Mesothelial cell of epicardium (in vitro differentiated cells): ENCODE measurements at places on chromosomes 1 and 21.

DNA sequence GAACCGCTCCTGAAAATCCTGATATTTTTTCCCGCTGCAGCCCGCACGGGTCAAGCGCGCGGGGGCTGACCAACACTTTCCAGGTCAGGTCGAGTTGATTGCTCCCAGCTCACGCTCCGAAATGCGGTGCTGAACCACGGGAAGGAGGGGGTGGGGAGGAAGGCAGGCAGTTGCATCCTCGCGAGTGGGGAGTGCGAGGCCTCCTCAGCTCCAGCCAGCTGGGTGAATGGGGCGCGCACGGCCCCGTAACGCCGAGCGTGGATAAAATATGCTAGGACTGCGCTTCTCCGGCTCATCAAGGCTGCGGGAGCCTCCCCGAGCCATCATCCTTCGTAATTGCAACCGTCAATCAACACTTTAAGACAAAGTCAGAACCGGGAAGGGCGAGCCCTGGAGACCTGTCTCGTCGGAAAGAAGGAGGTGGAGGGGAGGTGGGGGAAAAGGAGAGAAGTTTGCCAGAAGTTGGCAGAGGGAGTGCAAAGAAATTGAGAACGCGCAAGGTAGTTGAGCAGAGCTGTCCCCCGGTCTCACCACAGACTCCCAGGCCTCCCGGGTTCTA lies 8.0 kb downstream of the NR5A2 start:
- H3K36me3 ChIP-seq: no peaks in the 10 kb centered on the region
- no peak overlapping the region for H3K27ac ChIP-seq
- H3K4me3 ChIP-seq: no peak overlapping the region
- DNase-seq: no peak
- peaks cover 11% of the 10 kb centered on the region for H3K27me3 ChIP-seq

- peaks cover 90% of the 10 kb centered on the region for H3K4me1 ChIP-seq
- H3K4me3 ChIP-seq: peak overlapping the region; percentile 22
- H3K27me3 ChIP-seq: no peaks in the 10 kb centered on the region
- H3K27ac ChIP-seq: peak overlapping the region; percentile 92
- H3K36me3 ChIP-seq: no peaks in the 10 kb centered on the region
Measured at GRCh38 chr21:31909153-31910073, 36.6 kb downstream of the HUNK start.

DNA sequence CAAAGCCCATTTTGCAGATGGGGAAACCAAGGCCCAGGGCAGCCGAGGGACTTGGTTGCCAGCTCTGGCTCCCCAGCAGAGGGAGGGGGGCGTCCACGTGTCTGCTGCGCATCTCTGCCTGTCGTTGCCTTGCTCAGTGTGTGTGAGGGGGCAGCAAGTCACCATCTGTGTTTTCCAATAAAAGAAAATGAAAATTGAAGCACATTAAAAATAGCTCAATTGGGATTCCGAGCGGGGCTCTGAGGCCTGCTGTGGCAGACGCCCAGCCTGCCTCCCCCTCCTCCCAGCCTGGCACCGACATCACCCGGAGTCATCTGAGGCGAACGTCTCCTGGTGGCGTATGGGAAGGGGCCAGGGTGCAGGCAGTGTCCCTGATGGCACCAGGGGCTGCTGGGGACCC lies 51.2 kb downstream of the EPHB2 start:
- H3K27ac ChIP-seq: no peak overlapping the region
- no peak for DNase-seq
- no peaks in the 10 kb centered on the region for H3K27me3 ChIP-seq
- H3K4me1 ChIP-seq: peaks cover 10% of the 10 kb centered on the region
- H3K36me3 ChIP-seq: no peaks in the 10 kb centered on the region
- no peak overlapping the region for H3K4me3 ChIP-seq

DNA sequence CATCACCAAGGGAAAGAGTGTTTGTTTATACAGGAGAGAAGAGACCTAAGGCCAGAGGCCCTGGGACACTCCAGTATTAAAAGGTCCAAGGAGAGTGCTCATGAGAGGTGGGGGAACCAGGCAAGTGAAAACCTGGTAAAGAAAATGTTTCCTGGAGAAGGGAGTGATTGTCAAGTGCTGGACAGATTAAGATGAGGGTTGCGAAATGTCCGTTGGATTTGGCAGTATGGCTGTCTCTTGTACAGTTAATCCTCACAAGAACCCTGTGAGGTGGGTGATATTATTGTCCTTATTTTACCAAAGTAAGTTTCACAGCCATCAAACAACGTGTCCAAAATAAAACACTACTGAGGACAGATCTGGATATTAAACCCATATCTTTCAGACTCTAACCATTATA lies 44.2 kb downstream of the RPAP2 start:
- no peak overlapping the region for H3K27ac ChIP-seq
- H3K4me1 ChIP-seq: no peaks in the 10 kb centered on the region
- no peak overlapping the region for H3K4me3 ChIP-seq
- no peaks in the 10 kb centered on the region for H3K27me3 ChIP-seq
- DNase-seq: no peak
- H3K36me3 ChIP-seq: peaks cover 27% of the 10 kb centered on the region

DNA sequence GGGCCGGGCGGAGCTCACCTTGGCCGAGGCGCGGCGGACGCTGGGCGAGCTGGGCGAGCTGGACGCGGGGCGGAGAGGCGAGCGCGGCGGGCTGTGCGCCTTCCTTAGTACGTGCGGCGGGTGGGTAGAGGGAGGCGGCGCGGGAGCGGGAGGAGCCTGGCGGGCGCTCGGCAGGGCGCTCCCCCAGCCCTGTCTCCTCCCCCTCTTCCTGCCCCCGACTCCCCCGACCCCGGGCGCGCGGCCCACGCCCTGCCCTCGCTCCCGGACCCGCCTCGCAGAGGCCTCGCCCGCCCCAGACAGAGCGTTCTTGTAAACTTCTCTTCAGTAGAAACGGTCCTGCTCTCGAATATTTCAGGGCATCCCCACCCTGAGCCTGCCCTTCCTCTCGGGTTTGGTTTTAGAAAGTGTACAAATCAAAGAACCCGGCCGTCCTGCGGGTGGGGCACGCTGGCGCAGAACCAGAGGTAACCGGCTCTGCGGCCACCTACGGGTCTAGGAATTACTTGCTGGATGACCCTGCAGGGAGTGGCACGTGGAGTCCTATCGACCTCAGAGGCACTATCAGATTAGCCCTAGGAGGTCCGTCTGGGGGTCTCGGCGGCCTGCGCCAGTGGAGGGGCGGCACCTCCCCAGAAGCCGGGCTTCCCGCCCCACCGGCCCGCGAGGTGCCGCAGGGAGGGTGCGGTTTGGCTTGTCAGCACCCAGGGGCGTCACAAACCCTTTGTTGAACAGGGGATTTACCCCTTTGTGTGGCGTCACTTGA lies at the start of gene S100A10:
Gene S100A10 (minus strand): TSS at position 126 of the 763 bp plus-strand sequence. CDS start 7,629 bp downstream, outside the sequence.
- no peaks in the 10 kb centered on the region for H3K27me3 ChIP-seq
- H3K36me3 ChIP-seq: no peaks in the 10 kb centered on the region
- peak within 1 kb of the TSS; percentile 92 for H3K4me3 ChIP-seq
- peak within 1 kb of the TSS; percentile 98 for H3K27ac ChIP-seq
- H3K4me1 ChIP-seq: peaks cover 48% of the 10 kb centered on the region
- DNase-seq: peak; percentile 69

- no peaks in the 10 kb centered on the region for H3K36me3 ChIP-seq
- no peak overlapping the region for H3K27ac ChIP-seq
- peaks cover 17% of the 10 kb centered on the region for H3K4me1 ChIP-seq
- no peak overlapping the region for H3K4me3 ChIP-seq
Measured at GRCh38 chr1:150761801-150762200, 3.8 kb downstream of the CTSS start.

DNA sequence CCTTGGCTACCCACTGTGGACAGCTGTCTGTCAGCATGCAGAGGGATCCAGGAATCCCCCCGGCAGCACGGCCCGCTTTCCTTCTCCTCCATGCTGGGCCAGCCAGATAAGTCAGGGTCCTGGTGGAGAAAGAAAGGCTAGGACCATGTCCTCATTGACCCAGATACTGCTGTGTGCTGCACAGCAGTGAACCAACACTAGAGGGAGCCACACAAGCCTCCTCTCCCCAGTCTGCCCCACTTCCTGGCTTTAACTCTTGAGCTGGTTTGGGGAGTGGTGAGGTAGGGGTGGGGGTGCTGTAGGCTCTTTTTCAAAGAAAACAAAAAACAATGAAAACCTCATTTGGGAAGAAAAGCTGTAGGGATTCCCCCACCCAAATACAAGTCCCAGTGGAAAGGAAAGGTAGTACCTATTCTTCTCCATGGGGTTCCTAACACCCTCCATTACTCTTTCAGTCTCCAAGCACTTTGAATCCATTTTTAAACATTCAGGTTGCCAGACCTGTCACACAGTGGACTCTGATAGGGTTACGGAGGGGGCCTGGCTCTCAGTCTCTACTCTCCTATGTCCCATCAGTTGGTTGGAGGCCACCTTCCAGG lies 84.9 kb upstream of the CD1D start:
- H3K4me1 ChIP-seq: no peaks in the 10 kb centered on the region
- DNase-seq: no peak
- peaks cover 27% of the 10 kb centered on the region for H3K36me3 ChIP-seq
- no peak overlapping the region for H3K27ac ChIP-seq
- H3K27me3 ChIP-seq: no peaks in the 10 kb centered on the region

- peaks cover 12% of the 10 kb centered on the region for H3K36me3 ChIP-seq
- H3K27ac ChIP-seq: no peak overlapping the region
- no peak overlapping the region for H3K4me3 ChIP-seq
- peaks cover 19% of the 10 kb centered on the region for H3K4me1 ChIP-seq
- DNase-seq: no peak
Measured at GRCh38 chr1:169196581-169196980, 90.1 kb downstream of the ATP1B1 start.

GRCh38 chr1:203368624-203369451 lies 17.9 kb upstream of the FMOD start:
- DNase-seq: no peak
- no peak overlapping the region for H3K27ac ChIP-seq
- H3K27me3 ChIP-seq: peaks cover 10% of the 10 kb centered on the region
- no peaks in the 10 kb centered on the region for H3K36me3 ChIP-seq
- H3K4me3 ChIP-seq: no peak overlapping the region
- peaks cover 23% of the 10 kb centered on the region for H3K4me1 ChIP-seq

DNA sequence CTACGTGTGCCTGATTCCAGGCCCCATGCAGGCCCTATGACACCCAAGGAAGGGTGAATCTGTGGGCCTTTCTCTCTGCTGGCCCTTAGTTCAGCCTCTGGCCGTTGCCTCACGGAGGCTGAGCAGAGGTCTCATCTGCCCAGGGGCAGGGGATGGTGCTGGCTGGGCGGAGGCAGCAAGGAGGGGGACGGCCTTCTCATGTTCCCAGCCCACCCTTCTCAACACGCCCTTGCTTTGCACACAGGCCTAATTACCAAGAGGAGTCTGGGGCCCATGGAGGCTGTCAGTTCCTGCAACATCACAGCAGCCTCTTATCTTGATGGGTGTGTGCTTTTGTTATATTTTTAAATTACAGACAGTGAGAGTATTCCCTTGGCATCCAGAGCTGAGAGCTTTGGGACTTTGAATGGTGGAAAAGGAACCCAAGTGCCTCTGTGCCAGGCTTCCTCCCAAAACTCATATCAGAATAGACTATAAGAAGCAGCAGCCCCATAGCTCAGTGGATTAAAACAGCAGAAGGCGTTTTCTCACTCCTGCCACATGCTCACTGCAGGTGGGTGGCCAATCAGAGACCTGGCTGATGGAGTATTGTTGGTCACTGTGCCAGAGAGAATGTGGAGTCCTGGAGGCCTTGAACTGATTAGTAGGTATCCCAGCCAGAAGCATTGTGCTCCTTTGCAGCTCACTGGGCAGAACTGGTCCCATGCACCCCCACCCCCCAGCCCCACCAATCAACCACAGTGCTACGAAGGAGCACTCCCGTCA lies 164.9 kb downstream of the CAMTA1 start:
- H3K4me3 ChIP-seq: no peak overlapping the region
- no peak overlapping the region for H3K27ac ChIP-seq
- H3K36me3 ChIP-seq: no peaks in the 10 kb centered on the region

GRCh38 chr1:234960722-234961455 lies 167.7 kb downstream of the TOMM20 start:
- peak overlapping the region; percentile 98 for H3K27ac ChIP-seq
- peaks cover 76% of the 10 kb centered on the region for H3K4me1 ChIP-seq
- H3K36me3 ChIP-seq: no peaks in the 10 kb centered on the region
- DNase-seq: no peak

GRCh38 chr1:234570329-234571120 lies 39.5 kb downstream of the IRF2BP2 start:
- DNase-seq: no peak
- no peak overlapping the region for H3K4me3 ChIP-seq
- H3K4me1 ChIP-seq: peaks cover 27% of the 10 kb centered on the region
- no peak overlapping the region for H3K27ac ChIP-seq
- H3K36me3 ChIP-seq: no peaks in the 10 kb centered on the region
- no peaks in the 10 kb centered on the region for H3K27me3 ChIP-seq

DNA sequence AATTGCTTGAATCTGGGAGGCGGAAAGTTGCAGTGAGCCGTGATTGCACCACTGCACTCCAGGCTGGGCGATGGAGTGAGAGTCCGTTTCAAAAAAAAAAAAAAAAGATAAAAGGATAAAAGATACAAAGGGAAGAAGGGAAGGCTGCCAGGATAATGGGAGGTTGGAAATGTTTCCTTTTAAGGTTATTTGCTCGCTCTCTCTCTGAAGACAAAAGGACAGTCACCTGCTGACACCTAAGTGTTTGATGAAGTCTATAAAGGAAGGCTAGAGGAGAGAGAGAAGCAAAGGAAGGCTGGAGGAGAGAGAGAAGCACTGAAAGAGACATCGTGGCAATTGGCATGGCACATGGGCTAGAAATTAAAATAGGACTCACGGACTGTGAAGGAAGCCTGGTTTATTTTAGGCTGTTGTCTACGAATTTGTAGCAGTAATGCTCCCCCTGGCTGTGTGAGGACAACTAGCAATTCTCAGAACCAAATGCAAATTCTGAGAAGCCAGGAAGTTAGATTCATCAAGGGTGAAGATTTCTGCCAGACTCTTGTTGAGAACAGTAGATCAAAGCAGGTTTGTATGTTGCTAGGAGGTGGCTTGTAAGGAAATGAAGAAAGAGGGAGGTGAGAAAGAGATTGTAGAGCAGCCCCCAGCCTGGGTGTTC lies 154.2 kb downstream of the ZP4 start:
- H3K27ac ChIP-seq: peak overlapping the region; percentile 4
- no peak overlapping the region for H3K4me3 ChIP-seq
- peaks cover 11% of the 10 kb centered on the region for H3K4me1 ChIP-seq
- no peaks in the 10 kb centered on the region for H3K27me3 ChIP-seq
- no peak for DNase-seq
- H3K36me3 ChIP-seq: no peaks in the 10 kb centered on the region

GRCh38 chr1:116133696-116134475 lies 22.7 kb downstream of the MAB21L3 start:
- H3K4me3 ChIP-seq: no peak overlapping the region
- no peak for DNase-seq
- peaks cover 2% of the 10 kb centered on the region for H3K27me3 ChIP-seq
- peaks cover 3% of the 10 kb centered on the region for H3K4me1 ChIP-seq
- no peak overlapping the region for H3K27ac ChIP-seq
- H3K36me3 ChIP-seq: no peaks in the 10 kb centered on the region
